SJSA1 (cell line): ENCODE measurements at places on chromosomes 2 and 18. TPM values are rescaled to one million over a fixed set of nuclear protein-coding genes. Genes with fewer than 3 reads are reported as not detected.

DNA sequence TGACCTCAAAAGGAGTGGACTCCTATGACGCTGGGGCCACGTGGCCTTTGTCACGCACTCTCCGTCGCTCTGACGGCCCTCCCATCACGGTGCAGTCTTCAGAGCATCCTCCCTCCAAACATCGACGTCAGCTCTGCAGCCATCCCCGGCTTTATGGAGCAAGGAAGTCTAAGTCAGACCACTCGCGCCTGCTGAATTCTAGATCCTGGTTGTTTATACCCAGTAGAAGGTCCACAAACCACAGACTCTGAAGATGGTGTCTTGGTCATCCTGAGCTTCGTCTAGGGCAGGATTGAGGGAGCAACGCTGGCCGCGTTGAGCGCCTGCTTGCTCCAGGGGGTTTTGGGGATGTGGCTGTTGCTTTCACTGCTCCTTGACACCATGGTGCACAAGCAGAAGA, 228.0 kb upstream of the SALL3 start:
- no peak for DNase-seq

The DOK6 gene
- total RNA-seq: not detected in 2 replicates

DNA sequence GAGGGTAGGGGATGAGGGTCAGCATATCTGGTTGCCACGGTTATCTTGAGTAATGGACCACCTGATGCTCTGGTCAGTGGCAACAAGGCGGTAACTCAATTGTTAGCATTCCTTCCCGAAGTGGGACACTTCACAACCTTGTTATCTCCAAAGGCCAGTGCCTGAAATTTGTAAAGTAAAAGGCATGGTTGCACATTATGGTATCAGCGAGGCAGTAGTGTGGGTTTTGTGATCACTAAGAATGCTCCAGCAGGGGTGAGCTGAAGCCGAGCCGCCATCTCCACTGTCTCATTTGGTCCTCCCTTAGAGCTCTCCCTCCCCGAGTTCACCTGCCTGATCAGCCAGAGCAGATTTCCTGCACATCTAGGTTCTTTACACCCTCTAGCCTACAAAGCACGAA, 50.5 kb upstream of the LGALSL start:
- no peak for DNase-seq

The SLC23A3 gene
- total RNA-seq: 0.13 TPM in 1 of 2 replicates, not detected in the other

The METTL4 gene
- total RNA-seq: 12.9 and 13.3 TPM in 2 replicates

DNA sequence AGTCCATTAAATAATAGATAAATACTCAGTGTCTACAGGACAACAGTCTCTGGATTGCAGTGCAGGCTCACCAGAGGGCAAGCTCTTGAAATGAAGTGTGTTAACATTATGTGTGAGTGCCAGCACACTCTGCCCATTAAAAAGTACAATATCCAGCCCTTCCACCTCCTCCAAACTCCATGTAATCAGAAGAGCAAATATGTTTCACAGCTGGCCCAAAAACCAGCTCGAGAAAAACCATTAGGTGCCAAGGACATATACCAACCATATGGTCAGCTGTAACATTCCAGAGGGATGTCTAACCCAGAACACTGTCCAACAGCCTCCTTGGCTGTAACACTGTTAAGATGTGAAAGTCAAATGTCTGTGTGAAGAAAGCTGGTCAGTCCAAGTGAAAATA, 112.2 kb downstream of the ZNF385B start:
- no peak for DNase-seq

GRCh38 chr2:58914733-58915505, 673.8 kb upstream of the FANCL start:
- DNase-seq: no peak

The STK36 gene
- 7.9 and 8.5 TPM in 2 replicates for total RNA-seq

The CENPA gene
- 17.9 and 42.8 TPM in 2 replicates for total RNA-seq

GRCh38 chr2:119809339-119810048, 49.8 kb downstream of the PTPN4 start:
- no peak for DNase-seq

GRCh38 chr2:174086708-174087107, 121.5 kb upstream of the SP3 start:
- no peak for DNase-seq

The TGFA gene
- 0.42 and 1.4 TPM in 2 replicates for total RNA-seq
